Mucosa of descending colon (tissue), 3 donors: ENCODE measurements at places on chromosomes 3 and 15.

- no peak for DNase-seq
Observed at GRCh38 chr15:39409876-39410530, 170.9 kb upstream of the THBS1 start.

DNA sequence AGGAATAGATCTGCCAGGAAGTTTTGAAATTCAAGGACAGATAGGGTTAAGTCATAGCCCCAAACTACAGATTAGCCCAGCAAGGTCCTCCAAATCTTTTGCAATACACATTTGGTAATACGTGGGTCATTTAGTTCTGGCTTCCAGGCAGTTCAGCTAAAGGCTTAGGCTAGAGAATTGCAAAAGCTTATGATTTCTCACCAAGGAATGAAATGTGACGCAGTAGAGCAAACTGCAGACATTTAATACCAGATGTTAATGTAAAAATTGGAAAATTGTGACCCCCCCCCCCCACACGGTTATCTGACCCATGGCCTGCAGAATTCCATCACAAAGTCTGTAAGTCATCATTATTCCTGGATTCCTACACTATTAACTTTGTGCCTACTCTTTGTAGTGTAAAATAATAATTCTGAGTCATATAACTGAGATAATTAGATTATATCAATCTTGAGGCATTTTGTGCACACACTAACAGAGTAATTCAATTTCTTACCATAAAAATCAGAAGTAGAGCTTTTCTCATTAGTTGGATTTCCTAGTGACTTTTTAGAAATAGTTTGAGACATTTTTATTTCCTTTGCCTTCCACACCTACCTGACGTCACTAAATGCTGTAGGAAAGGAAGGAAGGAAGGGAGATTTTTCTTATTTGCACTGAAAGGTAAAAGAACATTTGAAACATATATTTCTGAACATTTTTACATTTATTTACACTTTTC lies 235.2 kb downstream of the DTWD1 start:
- no peak for DNase-seq

- DNase-seq, result no peak
Observed at GRCh38 chr3:23815879-23816278, 10.1 kb downstream of the UBE2E1 start.

DNA sequence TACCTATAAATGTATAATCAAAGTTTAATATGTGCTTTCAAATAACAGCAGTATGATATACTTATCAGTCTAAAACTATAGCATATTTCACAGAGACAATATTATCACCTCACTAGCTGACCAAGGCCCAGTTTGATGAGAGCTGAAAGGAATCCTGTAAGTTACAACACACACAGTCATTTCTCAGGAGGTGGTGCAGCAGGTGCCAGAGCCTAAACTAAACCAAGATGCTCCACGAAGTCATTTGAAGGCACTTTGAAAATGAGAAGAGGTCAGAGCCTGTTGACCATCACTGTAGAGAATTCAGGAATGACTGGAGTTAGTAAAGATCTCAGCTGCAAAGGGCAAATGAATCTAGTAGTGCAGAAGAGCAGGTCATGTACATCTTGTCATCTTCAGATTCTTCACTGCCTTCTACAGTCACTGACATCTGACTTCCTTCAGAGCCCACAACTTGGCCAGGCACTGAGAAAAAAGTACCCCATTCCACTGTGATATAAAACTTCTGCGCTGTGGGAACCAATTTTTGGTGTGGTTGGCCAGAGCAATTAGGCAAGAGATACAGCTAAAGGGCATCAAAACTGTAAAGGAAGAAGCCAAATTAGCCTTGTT lies 7.9 kb downstream of the GBE1 start:
- no peak for DNase-seq

GRCh38 chr3:174613173-174613572 lies 246.0 kb upstream of the NAALADL2 start:
- DNase-seq, result no peak

- no peak for DNase-seq
Observed at GRCh38 chr3:190591080-190591479, 77.2 kb downstream of the IL1RAP start.

- DNase-seq, result no peak
Observed at GRCh38 chr15:58049520-58050227, 15.8 kb downstream of the ALDH1A2 start.

- DNase-seq, result peak; percentile 75
Observed at GRCh38 chr15:70036585-70037291, 61.0 kb downstream of the TLE3 start.

DNA sequence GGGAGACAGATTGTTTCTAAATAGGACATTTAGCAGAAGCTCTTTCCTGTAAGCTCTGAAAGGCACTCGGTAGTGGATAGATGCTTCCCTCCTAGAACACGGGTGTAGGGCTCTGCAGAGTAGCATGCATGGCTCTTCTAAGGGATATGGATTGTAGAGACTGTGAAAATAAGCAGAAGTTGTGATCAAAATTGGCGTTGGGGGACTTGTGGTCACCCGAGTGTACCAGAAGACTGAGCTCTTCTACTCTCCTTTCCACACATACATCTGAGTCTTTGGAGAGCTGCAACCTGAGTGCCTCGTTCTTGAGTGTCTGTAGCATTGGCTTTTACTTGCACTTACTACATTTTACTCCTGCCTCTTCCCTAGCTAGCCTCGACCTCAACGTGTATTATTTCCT lies 197.7 kb downstream of the LPP start:
- no peak for DNase-seq

- DNase-seq, result no peak
Observed at GRCh38 chr15:58490086-58490887, 58.5 kb downstream of the LIPC start.

GRCh38 chr15:80669663-80670273 lies 25.3 kb upstream of the ABHD17C start:
- no peak for DNase-seq

- DNase-seq, result no peak
Observed at GRCh38 chr3:63228677-63229076, 49.4 kb upstream of the SYNPR start.

DNA sequence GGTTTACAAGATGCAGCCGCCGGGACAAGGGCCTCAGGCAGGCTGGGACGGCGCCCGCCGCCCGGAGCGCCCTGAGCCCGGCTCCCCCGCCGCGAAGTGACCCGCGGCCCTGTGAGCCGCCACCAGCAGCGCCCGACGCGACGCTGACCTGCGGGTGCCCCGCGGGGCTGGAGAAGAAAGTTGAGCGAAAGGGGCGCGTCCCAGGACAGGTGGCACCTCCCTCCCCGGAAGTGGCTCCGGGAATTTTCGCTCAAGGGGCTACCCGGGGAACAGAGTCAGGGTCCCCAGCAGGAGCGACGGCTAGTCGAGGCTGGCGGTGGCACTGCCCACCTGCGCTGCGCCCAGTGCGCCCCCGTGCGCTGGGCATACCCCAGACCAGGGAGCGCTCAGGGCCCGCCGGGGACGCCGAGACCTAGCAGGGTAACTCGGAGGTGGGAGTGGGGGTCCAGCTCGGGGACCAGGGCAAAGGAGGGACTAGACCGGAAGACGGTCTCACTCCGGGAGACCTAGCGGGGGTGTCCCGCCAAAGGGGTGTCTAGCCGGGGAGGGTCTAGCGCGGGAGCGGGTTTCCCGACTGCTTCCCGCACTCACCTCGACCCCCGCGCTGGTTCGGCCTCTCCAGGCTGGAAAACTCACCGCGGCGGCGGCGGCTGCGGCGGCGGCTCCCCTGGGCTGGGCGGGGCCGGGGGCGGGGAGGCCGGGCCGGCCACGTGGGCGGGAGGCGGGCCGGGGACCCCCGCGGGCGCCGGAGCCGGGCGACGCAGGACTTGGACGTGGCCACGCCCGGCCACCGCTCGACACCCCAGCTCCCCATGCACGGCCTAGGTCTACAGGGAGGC lies 18.4 kb downstream of the SPATA12 start:
- DNase-seq, result peak; percentile 55

DNA sequence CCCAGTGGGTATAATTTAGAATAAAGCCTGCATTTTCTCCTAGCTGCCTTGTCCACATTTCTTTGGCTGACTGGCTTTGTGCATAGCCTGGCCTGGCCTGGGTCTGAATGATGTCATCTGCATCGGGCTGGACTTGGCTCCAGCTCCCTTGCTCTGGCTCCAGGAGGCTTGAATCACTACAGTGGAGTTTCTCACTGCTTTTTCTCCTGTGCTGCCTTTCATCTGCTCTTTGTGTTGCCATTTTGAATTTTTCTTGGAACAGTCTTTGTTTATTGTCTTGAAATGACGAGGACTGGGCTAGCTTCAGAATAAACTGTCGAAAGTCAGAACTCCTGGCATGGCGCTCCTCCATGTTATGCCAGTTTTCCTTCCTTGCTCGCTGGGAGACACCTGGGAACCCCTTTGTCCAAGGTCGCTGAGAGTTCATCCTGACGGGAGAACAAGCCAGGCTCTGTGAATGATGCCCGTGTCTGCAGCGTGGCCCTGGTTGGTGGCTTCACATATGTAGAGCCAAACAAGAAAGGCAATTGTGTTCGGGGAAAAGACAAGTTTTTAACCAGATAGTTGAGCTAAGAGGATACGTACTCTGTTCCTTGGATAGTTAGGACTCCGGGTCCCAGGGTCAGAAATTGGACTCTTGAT lies 258.9 kb downstream of the PDZRN3 start:
- DNase-seq, result peak; percentile 31

GRCh38 chr3:150074697-150075416 lies 104.2 kb upstream of the PFN2 start:
- DNase-seq, result no peak

GRCh38 chr3:33117461-33117860 lies 3.6 kb downstream of the CRTAP start:
- DNase-seq, result no peak

- no peak for DNase-seq
Observed at GRCh38 chr3:177449360-177450006, 252.2 kb upstream of the TBL1XR1 start.

- peak; percentile 53 for DNase-seq
Observed at GRCh38 chr15:74302821-74303359, 64.6 kb downstream of the CYP11A1 start.

GRCh38 chr3:64673159-64673715 lies 14.6 kb downstream of the ADAMTS9 start:
- no peak for DNase-seq

DNA sequence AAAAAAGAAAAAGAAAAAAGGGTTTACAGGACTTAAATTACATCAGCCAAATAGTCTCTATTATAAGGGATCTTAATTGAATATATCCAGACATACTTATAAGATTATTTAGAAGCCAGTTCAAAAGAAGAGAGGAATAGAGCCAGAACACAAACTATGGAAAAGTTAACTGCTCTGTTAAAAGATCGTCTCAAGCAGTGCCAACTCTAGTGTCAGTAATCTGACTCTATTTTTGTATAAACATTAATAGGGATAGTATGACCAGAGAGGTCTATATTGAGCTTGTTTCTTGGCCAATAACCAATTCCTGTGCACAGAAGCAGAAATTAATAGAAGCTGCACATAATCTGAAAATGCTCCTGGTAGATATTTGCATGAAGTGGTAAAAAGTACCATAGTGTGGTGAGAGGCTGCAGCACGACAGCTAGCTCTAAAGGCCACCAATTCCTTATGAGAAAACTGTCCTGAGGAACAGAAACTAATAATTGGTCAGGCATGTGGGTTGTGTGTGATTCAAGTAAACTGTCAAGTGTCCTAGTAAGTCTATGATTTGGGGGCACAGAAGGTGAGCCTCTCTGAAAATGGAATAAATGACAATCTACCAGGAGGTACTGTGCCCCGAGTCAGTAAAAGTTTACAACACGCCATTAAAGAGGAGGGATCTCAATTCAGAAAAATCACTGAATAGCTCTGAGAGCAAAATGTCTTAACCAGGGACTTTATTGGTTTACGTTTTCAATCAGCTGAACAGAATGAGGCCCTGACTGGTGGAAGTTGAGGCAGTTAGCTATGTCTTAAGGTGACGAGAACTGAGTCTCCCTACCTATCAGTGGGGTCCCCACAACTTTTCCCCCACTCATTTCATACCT lies 51.5 kb upstream of the NANOGP8 start:
- DNase-seq, result no peak

GRCh38 chr3:177498037-177498857 lies 301.0 kb upstream of the TBL1XR1 start:
- no peak for DNase-seq
